IMR-90 (cell line): ENCODE measurements at places on chromosomes 5 and 9. TPM values are rescaled to one million over a fixed set of nuclear protein-coding genes. Genes with fewer than 3 reads are reported as not detected.

- DNase-seq = no peak
These were observed 37.5 kb upstream of the GFPT2 start for GRCh38 chr5:180390441-180391190.

DNA sequence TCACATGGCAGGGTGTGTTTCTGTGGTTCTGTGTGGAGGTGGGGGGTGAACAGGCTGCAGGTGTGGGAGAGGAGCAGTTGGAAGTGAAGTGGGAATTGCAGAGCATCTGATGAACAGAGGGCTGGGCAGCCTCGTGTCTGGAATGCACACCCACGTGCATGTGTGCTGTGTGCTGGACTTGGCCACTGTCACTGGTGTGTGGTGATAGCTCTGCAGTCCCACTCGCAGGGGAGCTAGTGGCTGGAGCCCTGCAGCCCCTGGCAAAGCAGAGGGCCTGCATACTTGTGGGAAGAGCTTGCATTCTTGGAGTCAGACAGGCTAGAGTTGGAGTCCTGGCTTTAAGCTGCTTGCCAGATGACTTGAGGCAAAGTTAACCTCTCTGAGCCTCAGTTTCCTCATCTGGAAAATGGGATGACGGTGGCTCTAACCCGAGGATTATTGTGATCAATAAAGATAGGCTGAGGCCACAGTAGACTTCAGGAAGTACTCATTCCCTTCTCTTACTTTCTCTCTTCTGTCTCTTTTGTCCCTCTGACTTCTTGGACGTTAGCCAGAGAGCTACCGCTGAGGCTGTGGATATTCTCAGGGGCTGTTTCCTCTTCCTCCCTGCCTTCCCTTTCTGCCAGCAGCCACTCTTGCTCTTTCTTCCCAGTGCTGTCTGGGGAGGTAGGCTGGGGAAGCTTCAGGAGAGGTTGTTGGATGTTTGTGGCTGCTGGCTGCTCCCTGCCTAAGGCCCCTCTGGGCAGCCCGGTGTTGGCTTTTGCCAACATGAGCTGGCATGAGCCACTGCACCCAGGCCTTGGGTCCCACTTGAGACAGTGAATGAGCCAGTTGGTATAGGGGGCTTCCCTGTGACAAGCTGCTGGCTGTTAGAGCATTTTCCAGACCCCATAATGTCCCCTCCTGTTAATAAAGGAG, 18.3 kb downstream of the PSAT1 start:
- peak; percentile 65 for DNase-seq

Gene MSX2
- total RNA-seq = 1.9 and 2.2 TPM in 2 replicates

Gene IL13
- not detected in 2 replicates for total RNA-seq

Gene IRX1
- total RNA-seq = not detected in 2 replicates

Gene LPAR1
- total RNA-seq = 260 and 315 TPM in 2 replicates

Gene SPATA31E1
- not detected in 2 replicates for total RNA-seq

GRCh38 chr5:23742701-23743100, 235.3 kb downstream of the PRDM9 start:
- DNase-seq = no peak

GRCh38 chr9:131098391-131099101, 2.2 kb downstream of the AIF1L start:
- DNase-seq = no peak

GRCh38 chr9:137397675-137398423, 25.1 kb downstream of the EXD3 start:
- no peak for DNase-seq

GRCh38 chr5:34991486-34992238, 56.1 kb downstream of the AGXT2 start:
- peak; percentile 61 for DNase-seq

GRCh38 chr5:38725371-38725865, 120.4 kb upstream of the OSMR start:
- DNase-seq = no peak

Gene TRIM7
- 0.54 and 0.83 TPM in 2 replicates for total RNA-seq

- DNase-seq = no peak
These were observed 194.7 kb downstream of the FRMD3 start for GRCh38 chr9:83343366-83343999.

Gene THBS4
- total RNA-seq = 0.83 and 0.90 TPM in 2 replicates

DNA sequence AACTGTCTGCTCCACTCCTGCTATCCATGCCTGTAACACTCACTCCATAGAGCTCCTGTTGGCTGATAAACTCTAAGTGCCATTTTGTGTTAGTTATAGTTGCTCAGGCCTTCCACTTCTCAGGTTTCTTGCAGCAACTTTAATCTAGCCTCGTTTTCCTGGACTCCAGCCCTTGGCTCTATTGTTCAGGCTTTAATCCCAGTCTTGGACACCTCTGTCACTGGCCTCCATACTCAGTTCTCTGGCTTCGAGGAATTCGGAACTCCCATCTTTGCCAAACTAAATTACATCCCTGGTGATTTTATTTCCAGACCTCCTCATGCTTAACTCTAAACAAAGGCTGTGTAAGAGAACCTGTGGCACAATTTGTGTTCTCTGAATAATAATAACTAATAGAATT, 39.8 kb downstream of the EMB start:
- no peak for DNase-seq

- no peak for DNase-seq
These were observed 311.4 kb downstream of the TLE4 start for GRCh38 chr9:79883073-79883645.

- peak; percentile 4 for DNase-seq
These were observed 22.6 kb upstream of the LMX1B start for GRCh38 chr9:126591083-126591482.

Gene ZBED3
- 0.18 and 0.28 TPM in 2 replicates for total RNA-seq

GRCh38 chr5:136666970-136667620, 301.8 kb upstream of the TRPC7 start:
- no peak for DNase-seq
